ENCODE measurements at places on chromosomes 2 and 18. TPM values are rescaled to one million over a fixed set of nuclear protein-coding genes. Genes with fewer than 3 reads are reported as not detected.
A peak's percentile ranks its signal among the peaks of the same experiment; 100 is the strongest.

The GPR17 gene
- not detected for total RNA-seq

The IL1B gene
- 1.8 TPM for total RNA-seq

The PKDCC gene
- not detected for total RNA-seq

The TLX2 gene
- total RNA-seq = 0.95 TPM

GRCh38 chr2:9655441-9656269 is 24.9 kb upstream of the YWHAQ start:
- H3K4me3 ChIP-seq = peak overlapping the region; percentile 80
- H3K27ac ChIP-seq = peak overlapping the region; percentile 86
- DNase-seq = no peak
- no peaks in the 10 kb centered on the region for H3K36me3 ChIP-seq
- H3K27me3 ChIP-seq = peaks cover 2% of the 10 kb centered on the region
- H3K4me1 ChIP-seq = peaks cover 40% of the 10 kb centered on the region

- H3K36me3 ChIP-seq = no peaks in the 10 kb centered on the region
- no peak for DNase-seq
- H3K4me3 ChIP-seq = no peak overlapping the region
- no peaks in the 10 kb centered on the region for H3K27me3 ChIP-seq
Measured at GRCh38 chr2:207113414-207113813, 52.3 kb downstream of the KLF7 start.

DNA sequence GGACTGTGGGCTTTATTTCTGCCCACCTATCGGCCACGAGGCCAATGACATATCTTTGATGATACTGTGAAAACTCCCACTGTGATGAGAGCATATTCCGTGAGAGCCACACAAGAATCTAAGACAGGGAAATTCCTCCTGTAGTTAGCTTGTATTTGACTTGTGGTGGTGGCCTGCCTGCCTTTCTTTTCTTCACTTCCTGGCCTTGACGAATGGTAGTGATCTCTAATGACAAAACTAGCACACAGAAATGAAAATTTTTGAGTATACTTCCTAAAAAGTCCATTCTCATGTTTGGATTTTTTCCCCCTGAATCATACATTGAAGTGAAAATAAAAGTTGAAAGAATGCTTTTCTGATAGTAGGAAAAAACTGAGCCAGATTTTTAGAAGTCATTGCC is 94.4 kb downstream of the MGAT5 start:
- no peaks in the 10 kb centered on the region for H3K27me3 ChIP-seq
- H3K4me3 ChIP-seq = no peak overlapping the region
- H3K4me1 ChIP-seq = peaks cover 7% of the 10 kb centered on the region
- DNase-seq = no peak
- H3K27ac ChIP-seq = peak overlapping the region; percentile 16

DNA sequence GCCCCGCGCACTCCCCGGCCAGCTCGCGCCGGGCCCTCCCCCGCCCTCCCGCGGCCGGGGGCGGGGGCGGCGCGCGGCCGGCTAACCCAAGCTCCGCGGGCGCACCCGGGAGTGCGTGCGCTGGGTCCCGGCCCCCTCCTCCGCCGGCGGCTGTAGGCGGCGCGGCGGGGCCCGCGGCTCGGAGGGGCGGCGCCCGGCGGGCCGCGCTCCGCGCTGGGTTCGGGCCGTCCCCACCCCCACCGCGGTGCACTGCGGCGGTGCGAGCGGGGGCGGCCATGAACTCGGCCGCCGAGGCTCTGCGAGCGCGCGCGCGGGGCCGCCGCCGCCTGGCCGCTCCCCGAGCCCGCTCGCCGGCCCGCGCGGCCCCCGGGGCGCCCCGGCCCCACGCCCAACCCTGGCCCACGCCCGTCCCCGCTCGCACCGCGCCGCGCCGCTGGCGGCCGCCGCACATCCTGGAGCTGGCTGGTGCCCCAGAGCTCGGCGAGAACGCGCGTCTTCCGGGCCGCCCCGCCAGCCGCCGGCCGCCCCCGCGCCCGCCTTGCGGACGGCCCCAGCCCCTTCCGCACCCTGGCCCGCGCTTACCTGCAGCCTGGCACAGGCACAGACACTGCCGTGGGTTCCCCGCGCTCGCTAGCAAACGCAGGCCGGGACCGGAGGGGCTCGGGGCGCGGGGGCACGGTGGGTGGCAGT is at the start of gene ZBTB14:
TSS of gene ZBTB14 (minus strand) at position 496 of the 690 bp plus-strand sequence. CDS start 2,480 bp downstream, outside the sequence.
- H3K27ac ChIP-seq = peak within 1 kb of the TSS; percentile 96
- peak; percentile 78 for DNase-seq
- H3K27me3 ChIP-seq = peaks cover 6% of the 10 kb centered on the region
- peaks cover 30% of the 10 kb centered on the region for H3K4me1 ChIP-seq
- peaks cover 15% of the 10 kb centered on the region for H3K36me3 ChIP-seq
- H3K4me3 ChIP-seq = peak within 1 kb of the TSS; percentile 96

GRCh38 chr2:185208261-185208660 is 530.3 kb upstream of the FSIP2 start:
- no peak overlapping the region for H3K27ac ChIP-seq
- H3K4me1 ChIP-seq = no peaks in the 10 kb centered on the region
- H3K36me3 ChIP-seq = peaks cover 13% of the 10 kb centered on the region
- no peak for DNase-seq
- no peaks in the 10 kb centered on the region for H3K27me3 ChIP-seq
- H3K4me3 ChIP-seq = no peak overlapping the region

- peaks cover under 1% of the 10 kb centered on the region for H3K36me3 ChIP-seq
- H3K27ac ChIP-seq = no peak overlapping the region
- peaks cover 42% of the 10 kb centered on the region for H3K4me1 ChIP-seq
- H3K27me3 ChIP-seq = peaks cover under 1% of the 10 kb centered on the region
Measured at GRCh38 chr2:207162316-207162715, 3.4 kb downstream of the KLF7 start.

DNA sequence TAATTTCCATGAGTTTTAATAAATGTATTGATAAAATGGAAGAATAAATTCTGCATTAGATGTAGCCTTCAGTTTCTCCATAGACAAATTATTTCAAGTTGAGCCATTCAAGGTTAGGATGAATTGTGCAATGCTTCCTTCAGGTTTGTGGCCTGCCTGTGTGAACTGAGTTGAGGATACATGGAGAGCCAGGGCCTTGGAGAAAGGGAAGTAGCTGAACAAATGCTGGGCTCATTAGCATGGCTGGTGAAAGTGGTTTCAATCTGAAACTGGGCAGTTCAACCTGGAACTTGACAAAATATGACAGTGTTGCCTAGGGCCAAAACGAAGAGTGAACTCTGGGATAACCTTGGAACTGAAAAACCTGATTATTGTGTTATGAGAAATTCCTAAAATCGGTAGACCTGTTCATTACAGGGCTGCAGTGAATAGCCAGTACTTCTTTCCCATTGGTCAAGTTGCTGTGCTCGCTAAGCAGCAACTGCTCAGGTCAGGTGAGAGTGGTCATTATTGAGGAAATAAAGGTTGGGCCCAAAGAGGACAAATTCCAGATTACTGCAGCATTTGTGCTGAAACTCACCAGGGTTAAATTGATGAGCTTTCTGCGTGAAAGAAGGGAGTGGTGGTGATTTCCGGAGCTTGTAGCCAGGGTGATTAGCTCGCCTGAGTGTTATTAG is 12.7 kb downstream of the INPP1 start:
- DNase-seq = no peak
- H3K27me3 ChIP-seq = no peaks in the 10 kb centered on the region
- no peak overlapping the region for H3K4me3 ChIP-seq
- no peak overlapping the region for H3K27ac ChIP-seq

GRCh38 chr2:75087736-75088135 is 111.6 kb downstream of the TACR1 start:
- H3K4me3 ChIP-seq = no peak overlapping the region
- no peak overlapping the region for H3K27ac ChIP-seq
- no peak for DNase-seq

- no peak overlapping the region for H3K27ac ChIP-seq
- DNase-seq = no peak
- no peaks in the 10 kb centered on the region for H3K36me3 ChIP-seq
- peaks cover 7% of the 10 kb centered on the region for H3K27me3 ChIP-seq
Measured at GRCh38 chr2:223494942-223495341, 107.2 kb downstream of the SCG2 start.

DNA sequence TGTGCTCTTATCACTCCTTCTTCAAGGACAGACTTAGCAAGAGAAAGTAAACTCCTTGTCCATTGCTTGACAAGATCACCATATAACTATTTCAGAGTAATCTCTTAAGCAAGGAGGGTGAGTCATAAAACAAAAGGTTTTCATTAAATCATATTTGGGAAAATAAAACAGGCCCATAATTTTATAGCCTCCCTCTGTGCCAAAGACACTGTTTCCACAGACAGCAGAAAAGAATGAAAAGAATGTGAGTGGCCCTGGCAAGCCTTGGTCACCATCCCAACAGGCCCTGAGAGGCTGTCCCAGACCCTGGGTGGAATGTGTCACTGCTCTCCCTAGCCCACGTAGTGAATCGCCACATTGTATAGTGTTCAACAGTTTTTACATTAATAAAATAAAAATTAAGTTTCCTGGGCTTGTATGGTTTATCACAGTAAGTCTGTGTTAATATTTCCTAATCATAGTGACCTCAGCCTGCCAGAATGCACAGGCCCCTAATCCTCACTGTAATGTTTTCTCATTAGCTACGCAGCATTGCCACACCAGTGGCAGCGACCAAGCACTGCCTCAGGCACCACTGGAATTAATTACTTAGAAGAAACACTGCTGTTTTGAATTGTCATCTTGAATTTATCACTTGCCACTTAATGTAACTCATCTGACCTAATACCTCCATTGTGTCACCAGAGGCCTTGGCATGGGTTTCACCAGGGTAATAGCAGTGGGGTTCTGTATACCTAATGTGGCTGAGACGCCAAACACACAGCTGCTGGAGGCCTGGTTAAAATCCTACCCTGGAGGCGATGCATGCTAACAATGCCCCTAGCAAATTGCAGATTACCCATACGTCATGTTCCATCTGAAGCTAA is 401.9 kb downstream of the LNPK start:
- no peaks in the 10 kb centered on the region for H3K4me1 ChIP-seq
- H3K4me3 ChIP-seq = no peak overlapping the region
- peaks cover 8% of the 10 kb centered on the region for H3K27me3 ChIP-seq
- H3K27ac ChIP-seq = no peak overlapping the region

- no peaks in the 10 kb centered on the region for H3K27me3 ChIP-seq
- H3K27ac ChIP-seq = peak within 1 kb of the TSS; percentile 99
- H3K4me1 ChIP-seq = peaks cover 52% of the 10 kb centered on the region
- DNase-seq = peak; percentile 89
- peaks cover 19% of the 10 kb centered on the region for H3K36me3 ChIP-seq
- peak within 1 kb of the TSS; percentile 91 for H3K4me3 ChIP-seq
Measured at GRCh38 chr2:241315879-241316631, at the start of gene SEPTIN2. TSS of gene SEPTIN2 (plus strand) at chr2:241315925. CDS start at chr2:241324233, 8,308 bp downstream.

GRCh38 chr18:10563886-10564285 is 38.1 kb downstream of the NAPG start:
- no peaks in the 10 kb centered on the region for H3K27me3 ChIP-seq
- no peaks in the 10 kb centered on the region for H3K36me3 ChIP-seq
- no peak overlapping the region for H3K27ac ChIP-seq
- H3K4me3 ChIP-seq = no peak overlapping the region

DNA sequence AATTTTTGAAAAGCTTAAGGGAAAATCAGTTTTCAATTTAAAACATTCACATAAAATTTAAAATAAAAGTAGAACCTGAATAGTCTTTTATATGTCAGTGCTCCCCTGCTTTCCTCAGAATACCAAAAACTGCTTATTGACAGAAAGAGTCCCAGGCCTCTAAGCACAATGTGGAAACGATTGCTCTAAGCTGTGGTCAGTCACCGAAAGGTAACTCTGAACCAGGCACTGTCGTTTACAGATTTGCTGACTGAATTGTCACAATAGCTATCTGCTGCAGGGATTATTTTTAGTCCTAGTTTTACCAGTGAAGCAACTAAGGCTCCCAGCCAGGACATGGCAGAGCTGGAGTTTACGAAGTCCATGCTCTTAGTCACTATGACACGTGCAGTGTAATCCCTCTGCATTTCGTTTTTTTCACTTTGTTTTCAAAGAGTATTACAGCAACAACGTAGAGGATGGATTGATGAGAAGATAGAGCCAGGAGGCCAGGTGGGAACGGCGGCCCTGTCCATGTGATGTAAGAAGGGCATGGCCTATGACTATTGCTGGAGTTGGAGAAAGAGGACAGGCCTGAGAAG is 28.1 kb upstream of the TMEM247 start:
- H3K4me1 ChIP-seq = no peaks in the 10 kb centered on the region
- no peak for DNase-seq
- peaks cover under 1% of the 10 kb centered on the region for H3K36me3 ChIP-seq
- H3K27me3 ChIP-seq = peaks cover 19% of the 10 kb centered on the region
- no peak overlapping the region for H3K27ac ChIP-seq
- no peak overlapping the region for H3K4me3 ChIP-seq

DNA sequence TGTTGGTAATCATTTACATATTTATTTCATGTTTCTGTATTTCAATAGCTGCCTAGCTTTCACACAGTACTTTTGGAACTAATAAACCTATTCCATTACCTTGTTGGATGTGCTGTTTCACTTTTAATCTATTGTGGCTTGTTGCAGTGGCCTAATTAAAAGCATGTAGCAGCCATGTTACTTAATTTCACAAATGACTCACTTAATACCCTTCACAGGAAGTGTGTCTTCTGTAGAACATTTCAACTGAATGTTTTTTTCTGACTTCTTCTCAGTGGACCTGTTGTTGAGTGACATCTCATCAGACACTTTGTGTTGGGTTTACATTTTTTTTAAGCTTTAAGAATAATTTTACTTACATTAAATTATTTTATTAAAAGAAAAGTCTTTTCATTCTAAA is 260.5 kb upstream of the THUMPD2 start:
- H3K27ac ChIP-seq = no peak overlapping the region
- H3K27me3 ChIP-seq = no peaks in the 10 kb centered on the region
- no peak for DNase-seq
- H3K36me3 ChIP-seq = no peaks in the 10 kb centered on the region

DNA sequence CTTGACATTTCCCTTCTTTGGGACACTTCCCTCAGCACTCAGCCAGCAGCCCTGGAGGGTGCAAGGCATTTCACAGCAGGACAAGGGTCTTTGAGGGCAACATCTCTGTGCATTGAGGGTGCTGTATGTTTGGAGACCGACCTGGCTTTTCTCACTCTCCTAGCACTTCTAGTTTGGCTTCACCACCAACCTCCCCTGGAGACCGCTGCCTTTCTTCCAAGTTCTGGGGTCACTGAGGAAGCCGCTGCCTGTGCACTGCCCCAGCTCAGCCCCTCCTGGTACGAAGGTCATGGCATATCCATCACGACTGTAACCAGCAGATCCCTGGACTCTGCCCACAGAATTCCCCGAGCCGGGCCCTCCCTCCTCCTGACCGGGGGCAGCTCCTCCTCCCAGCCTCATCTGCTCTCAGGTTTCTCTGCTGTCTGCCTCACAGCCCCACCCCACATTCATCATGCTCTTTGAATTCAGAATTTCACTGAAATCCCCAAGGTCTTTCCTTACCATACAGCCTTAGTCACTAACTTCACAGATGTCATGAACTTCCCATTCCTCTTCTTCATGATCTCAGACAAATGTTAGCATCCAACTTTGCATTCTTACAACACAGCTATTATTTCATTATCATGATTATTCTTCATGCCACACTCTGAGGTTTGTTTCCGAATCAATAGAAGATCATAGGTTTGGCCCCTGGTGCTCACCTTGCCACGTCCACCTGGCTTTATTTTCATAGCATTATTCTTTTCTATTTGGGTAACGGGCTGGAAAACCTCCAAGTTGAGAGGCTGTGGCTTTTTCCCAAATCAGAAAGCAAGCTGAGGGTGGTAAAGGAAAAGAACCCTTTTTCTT is 113.0 kb upstream of the COPS8 start:
- peaks cover 11% of the 10 kb centered on the region for H3K4me1 ChIP-seq
- no peak overlapping the region for H3K27ac ChIP-seq
- no peak overlapping the region for H3K4me3 ChIP-seq
- no peaks in the 10 kb centered on the region for H3K36me3 ChIP-seq
- no peak for DNase-seq
